NCI-H2081 treated with DMSO at 0.1 percent for 48 hours (cell line): ENCODE measurements at places on chromosomes 1 and 21.

- no peak for DNase-seq
Observed at GRCh38 chr21:15742052-15742670, 12.4 kb downstream of the USP25 start.

DNA sequence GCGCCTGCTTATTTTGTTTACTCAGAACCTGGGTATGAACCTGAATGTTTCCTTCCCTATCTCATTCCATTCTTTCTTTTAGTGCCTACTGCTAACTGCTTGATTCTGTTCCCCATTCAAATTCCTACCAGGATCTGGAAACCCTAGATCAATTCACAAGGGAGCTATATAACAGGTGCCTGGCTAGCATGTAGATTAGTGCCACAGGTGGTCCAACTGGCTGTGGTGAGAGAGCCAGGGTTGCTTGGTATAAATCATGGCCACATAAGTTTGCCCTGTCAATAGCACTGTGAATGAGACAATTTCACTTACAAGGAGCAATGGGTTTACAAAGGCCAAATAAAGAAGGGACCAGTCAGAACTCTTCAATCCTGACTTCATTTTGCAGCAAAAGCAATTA, 6.6 kb upstream of the PRPF38B start:
- no peak for DNase-seq

DNA sequence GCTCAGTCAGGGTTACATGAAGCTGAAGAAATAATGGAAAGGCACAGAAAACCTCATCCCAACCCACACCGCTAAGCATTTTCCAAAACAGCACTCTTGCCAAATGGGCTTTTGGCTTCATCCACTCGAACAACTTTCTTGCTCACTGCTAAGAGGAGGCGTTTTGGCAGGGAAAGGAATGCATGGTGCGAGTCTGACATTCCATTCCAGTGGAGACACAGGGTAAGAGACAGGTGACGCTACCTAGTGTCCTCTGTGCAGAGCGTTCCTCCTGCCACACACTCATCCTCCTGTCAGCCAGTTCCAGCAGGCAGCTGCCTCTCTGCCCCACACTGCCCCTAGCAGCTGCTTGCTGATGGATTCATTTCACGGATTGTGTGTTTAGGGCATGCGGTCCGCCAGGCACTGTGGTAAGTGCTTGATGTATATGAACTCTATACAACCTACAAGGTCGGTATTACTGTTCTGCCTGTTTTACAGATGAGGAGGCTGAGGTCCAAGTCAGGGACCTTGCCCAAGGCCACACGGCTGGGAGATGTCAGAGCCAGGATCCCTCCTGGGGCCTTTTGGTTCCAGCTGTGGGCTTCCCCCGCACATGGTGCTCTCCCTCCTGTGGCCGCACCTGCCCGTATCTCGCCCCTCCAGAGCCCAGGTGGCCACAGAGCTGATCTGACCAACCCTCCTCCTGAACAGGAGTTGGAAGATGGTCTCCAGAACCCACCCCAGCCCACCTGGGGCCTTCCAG, 25.7 kb upstream of the BACE2 start:
- no peak for DNase-seq

DNA sequence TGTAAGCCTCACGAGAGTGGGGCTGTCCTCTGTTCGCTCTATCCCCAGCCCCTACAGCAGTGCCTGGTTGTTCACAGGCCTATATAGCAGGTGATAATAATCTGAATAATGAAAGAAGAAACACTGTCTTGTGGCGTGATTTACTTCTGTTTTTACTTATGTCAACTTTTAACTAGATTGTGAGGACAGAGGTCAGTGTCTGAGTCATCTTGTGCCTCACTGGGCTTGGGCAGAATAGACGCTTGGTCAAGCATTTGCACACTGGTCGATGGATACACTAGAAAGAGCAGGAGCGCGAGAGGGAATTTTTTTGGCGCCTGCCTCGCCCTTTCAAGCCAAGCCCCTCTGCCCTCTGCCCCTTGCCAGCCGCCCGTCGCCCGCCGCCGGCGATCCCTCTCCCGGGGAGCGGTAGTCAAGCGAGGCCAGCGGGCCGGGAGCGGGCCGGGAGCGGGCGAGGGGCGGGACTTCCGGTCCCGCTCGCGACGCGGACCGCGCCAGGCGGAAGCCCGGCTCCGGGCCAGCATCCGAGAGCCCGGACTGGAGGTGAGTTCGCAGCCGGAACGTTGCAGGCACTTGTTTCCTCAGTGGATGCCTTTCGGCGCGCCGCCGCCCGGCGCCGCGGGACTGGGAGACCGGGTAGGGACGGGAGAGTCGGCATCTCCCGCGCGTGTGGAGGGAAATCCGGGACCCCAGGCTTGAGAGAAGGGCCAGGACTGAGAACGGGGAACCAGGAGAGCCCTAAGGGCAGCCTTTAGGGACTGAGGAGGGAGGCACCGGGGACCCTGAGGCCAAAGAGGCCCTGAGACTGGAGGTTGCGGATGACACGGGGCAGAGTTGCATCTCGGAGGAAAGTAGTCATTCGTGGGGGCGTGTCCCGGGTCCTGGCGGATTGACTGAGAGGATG, at the start of gene DISP1:
TSS of gene DISP1 (plus strand) at position 504 of the 904 bp plus-strand sequence. CDS start 127,785 bp downstream, outside the sequence.
- peak; percentile 76 for DNase-seq
